ENCODE measurements at places on chromosomes 3 and 15.

GRCh38 chr3:159760046-159760445 lies 228.6 kb upstream of the IL12A start:
- no peak for DNase-seq

GRCh38 chr15:34892963-34893591 lies 76.5 kb downstream of the AQR start:
- DNase-seq: no peak

- no peak for DNase-seq
These were observed 642.8 kb upstream of the NR2F2 start for GRCh38 chr15:95687686-95688085.

DNA sequence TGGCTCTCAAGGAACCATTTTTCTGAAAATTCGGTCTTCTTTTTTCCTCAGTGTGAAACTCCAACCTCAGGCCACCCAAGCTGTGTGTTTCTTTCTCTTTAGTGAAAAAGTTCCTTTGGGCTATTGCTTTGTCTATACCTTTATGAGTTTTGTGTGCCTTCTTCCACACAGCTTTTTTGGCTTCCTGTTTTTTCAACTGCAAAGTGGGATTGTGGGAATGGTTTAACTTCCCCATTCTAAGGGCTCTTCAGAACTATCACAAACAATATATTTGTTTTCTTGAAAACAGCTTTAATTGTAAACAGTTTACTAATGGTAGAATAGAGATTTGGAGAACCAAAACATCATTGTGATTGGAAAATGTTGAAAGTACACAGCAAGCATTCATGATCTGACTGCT lies 10.4 kb downstream of the SYN2 start:
- DNase-seq: no peak

- DNase-seq: no peak
These were observed 106.5 kb upstream of the EPHA3 start for GRCh38 chr3:89000886-89001285.
